ENCODE measurements at places on chromosomes 4 and X.
A peak's percentile ranks its signal among the peaks of the same experiment; 100 is the strongest.

DNA sequence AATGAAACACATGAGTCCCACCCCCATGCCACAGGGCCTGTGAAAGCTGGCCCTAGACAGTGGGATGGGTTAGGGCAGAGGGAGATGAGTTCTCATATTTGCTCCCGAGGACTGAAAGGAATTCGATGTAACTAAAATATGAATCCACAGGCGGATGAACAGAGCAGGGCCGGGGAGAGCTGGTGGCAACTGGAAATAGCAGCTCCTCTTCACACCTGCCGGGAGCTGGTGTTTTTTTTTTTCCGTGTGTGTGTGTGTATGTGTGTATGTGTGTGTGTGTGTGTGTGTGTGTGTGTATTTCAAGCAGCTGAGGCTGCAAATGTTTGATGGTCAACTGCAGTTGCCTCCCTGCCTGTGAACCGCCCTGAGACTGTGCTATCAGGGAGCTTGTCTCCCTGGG is 115.1 kb upstream of the PSAPL1 start:
- DNase-seq, result no peak

- DNase-seq, result no peak
Observed at GRCh38 chr4:76430519-76431388, 4.3 kb upstream of the SHROOM3 start.

GRCh38 chrX:150365051-150365989 is 2.2 kb downstream of the MAMLD1 start:
- DNase-seq, result peak; percentile 54

DNA sequence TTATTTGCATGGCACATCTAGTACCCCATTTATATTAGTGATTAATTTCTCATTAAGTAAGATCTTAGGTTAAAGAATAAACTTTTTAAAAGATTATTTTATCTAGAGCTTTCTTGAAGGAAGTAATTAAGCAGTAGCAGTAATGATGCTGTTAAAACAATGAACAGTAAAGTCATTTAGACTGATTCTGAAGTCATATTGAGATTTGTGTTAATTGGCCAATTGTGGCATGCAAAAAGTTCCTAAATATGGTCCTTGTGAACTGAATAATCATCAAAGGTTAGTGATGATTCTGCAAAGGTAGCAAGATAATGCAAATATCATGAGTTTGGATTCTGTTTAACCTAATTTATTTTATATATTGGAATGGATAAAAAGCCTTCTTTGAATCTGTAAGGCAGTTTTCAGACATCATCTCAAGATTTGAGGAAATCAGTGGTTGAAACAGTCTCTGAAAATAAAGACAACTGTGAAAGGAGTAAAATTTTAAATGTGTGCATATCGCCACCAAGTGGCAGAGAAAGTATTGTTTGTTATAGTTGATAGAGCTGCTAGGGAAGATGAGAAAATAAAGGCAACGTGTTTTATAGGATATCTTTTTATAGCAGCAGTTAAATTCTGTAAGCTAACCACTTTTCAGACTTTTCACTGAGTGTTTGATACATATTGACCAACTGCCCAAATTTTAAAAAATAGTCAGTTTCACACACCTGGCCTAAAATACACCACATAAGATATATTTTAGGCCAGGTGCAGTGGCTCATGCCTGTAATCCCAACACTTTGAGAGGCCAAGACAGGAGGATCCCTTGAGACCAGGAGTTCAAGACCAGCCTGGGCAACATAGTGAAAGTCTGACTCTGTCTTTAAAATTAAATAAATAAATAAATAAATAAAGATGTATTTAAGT is 79.6 kb downstream of the CCKAR start:
- peak; percentile 47 for DNase-seq

DNA sequence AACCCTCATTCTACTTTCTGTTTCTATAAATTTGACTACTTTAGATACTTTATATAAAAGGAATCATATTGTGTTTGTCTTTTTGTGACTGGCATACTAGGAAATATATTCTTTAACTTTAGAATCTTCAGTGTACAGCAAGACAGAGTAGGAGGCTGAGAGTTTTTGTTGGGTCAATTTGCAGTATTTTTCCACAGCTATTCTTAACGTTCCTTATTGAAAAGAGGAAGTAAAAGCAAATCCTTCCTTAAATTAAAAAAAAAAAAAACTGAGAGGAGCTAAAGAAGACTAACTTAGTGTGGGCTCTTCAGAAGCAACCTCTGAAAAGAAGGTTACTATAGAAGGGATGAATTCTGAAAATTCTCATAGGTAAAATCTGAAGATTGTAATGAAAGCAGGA is 1194.6 kb downstream of the ADGRL3 start:
- no peak for DNase-seq

GRCh38 chr4:40405193-40405592 is 70.1 kb downstream of the CHRNA9 start:
- no peak for DNase-seq

Data from iPS-NIHi11 (cell line).